ENCODE measurements at places on chromosomes 12 and 14. TPM values are rescaled to one million over a fixed set of nuclear protein-coding genes. Genes with fewer than 3 reads are reported as not detected.

GRCh38 chr14:50340963-50341362, 28.8 kb downstream of the DMAC2L start:
- no peak for DNase-seq

DNA sequence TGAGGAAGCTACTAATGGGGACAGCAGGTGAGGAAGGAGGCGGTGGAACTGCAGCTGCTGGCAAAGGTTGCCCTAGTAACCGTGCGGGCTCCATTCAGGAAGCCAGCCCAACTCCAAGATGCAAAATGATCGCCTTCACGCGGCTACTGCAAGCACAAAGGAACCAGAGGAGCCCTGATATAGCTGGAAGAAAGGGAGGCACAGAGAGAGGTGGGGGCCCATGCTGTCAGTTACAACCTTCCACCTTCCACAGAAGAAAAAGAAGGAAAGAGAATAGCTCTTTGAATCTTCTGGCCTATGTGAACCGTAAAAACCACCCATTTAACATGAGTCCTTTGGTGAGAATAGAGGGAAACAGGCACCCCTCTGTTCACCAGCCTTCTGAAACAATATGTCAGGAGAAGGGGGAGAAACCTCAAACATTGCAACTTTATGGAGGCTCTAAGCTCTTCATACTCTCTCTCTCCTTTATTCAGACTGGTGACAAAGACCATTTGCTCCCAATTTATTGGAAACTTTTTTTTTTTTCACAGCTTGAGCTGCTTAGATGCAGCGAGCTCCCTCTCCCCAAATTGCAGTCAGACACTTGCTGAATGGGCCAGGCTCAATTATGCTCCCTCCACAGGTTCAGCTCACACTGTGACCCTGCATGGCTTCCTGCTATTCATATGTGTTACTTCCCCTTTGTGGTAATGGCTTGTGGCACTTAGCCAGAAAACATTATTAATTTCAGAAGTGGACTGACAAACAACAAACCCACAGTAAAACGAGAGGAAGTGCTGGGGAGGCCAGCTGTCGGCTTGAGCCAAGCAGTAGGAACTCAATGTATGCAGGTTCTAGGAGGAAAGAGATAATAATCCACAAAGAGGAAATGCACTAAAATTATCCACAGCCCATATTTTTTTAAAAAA, 6.2 kb downstream of the DUSP6 start:
- DNase-seq: no peak

DNA sequence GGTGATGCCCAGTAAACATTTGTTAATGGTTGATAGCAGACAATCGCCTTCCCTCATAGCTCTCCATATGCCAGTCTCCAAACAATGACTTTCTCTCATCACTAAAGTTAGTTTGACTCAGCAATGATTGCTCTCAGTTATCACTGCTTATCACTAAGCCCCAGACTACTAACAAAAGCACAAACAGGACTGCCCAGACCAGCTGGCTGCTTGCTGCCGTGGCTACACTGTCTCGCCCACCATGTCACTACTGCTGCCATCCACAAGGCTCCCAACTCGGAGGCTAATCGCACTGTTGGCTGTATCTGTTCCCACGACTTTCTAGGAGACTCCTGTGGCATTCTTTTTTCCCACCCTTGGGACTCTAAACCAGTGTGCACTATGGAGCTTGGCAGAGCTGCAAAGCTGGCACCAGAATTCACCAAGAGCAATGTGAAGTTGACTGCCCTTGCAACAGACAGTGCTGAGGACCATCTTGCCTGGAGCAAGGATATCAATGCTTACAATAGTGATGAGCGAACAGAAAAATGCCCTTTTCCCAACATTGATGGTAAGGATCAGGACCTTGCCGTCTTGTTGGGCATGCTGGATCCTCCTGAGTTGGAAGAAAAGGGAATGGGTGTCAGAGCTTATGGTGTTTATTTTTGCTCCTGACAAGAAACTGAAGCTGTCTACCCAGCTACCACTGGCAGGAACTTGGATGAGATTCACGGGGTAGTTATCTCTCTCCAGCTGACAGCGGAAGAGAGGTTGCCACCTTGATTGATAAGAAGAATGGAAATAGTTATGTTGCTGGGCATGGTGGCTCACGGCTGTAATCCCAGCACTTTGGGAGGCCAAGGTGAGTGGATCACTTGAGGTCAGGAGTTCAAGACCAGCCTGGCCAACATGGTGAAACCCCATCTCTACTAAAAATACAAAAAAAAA, 27.1 kb upstream of the NR2C1 start:
- DNase-seq: no peak

GRCh38 chr12:72017054-72017651, 78.5 kb downstream of the TPH2 start:
- peak; percentile 67 for DNase-seq

DNA sequence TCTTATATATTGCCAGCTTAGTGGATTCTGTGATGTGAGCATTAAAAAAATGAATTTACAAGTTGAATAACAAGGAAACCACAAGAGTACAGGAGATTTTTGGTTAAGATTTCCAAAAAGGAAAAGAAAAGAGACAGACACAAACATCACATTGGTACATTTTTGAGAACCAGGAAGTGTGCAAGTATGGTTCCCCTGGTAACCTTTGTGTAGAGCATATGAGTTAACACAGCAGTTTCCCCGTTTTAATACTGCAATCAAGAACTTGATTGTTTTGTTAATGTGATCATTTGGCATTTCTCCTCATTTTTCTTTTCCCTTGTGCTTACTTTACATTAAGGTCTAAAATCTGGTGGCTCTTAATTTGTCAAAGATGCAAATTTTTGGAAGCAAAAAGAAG, 490.4 kb upstream of the ATP2B1 start:
- DNase-seq: no peak

DNA sequence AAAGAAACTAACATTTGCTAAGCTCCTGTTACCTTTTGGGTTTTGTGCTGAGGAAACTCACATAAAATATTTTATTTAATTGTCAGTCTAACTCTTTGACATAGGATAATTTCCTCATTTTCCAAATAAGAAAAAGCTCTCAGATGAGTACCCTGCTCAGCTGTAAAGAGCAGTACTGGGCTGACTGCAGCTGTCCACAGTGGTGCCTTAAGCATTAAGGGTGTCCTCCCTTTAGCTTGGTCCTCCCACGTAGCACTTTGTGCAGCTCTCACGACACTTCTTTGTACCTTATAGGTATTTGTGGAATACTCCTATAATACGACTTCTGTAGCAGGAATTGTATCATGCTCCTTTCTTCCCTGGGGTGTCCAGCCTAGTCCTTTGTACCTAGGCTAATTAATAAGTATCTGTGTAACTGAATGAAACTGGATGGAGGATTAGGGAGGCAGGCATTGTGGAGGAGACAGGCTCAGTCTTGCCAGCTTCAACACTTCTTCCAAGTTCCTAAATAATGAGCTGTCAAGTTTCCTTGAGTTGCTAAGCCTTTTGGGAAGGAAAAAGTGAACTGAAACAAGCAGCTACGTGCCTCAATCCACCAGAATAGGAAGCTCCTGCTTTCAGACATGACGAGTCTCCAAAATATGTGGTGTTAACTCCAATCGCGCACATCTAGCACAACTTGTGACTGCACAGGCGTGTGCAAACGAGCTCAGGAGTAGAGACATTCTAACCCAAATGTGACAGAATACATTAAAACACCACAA, 123.0 kb downstream of the SLC38A4 start:
- DNase-seq: no peak

Gene NXPH4
- 0.78 TPM for total RNA-seq

DNA sequence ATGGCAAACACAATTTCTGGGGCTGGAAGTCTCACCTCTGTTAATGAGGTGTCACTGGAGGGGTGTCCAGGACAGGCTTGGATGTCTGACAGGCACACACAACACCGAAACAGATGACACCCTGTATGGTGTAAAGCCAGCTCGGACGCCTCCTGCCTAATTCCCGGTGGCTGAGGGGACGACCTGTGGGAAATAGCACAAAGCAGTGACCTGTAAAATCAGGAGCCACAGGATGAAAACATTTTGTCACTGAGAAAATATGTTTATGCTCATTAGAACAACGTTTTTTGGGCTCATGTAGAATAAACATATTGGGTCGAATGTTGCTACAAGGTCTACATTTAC, 285.0 kb upstream of the RTL1 start:
- no peak for DNase-seq

Gene TC2N
- 22.8 TPM for total RNA-seq

Gene ENDOU
- total RNA-seq: not detected

GRCh38 chr12:101857043-101857558, 20.3 kb upstream of the DRAM1 start:
- DNase-seq: no peak

GRCh38 chr14:20792556-20792955, 10.1 kb downstream of the RNASE1 start:
- DNase-seq: no peak

- no peak for DNase-seq
Measured at GRCh38 chr12:105192624-105193225, 43.2 kb downstream of the APPL2 start.

GRCh38 chr12:87439990-87440827, 589.0 kb downstream of the C12orf50 start:
- DNase-seq: no peak

GRCh38 chr12:88662961-88663360, 82.7 kb upstream of the KITLG start:
- no peak for DNase-seq

GRCh38 chr12:131737150-131737827, 26.4 kb downstream of the SFSWAP start:
- no peak for DNase-seq

DNA sequence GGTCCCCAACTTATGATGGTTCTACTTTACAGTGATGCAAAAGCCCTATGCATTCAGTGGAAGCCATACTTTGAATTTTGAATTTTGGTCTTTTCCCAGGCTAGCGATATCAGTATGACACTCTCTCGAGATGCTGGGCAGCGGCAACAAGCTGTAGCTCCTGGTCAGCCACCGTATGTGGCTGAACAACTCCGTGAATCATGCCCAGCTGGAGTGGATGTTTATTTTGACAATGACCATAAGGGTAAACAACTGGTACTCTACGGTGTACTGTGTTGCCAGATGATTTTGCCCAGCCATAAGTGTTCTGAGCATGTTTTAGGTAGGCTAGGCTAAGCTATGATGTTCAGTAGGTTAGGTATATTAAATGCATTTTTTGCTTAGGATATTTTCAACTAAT, 8.2 kb upstream of the ZNF410 start:
- DNase-seq: no peak

Gene TAS2R13
- 8.3 TPM for total RNA-seq

- DNase-seq: no peak
Measured at GRCh38 chr14:74469548-74470518, 23.3 kb downstream of the NPC2 start.

DNA sequence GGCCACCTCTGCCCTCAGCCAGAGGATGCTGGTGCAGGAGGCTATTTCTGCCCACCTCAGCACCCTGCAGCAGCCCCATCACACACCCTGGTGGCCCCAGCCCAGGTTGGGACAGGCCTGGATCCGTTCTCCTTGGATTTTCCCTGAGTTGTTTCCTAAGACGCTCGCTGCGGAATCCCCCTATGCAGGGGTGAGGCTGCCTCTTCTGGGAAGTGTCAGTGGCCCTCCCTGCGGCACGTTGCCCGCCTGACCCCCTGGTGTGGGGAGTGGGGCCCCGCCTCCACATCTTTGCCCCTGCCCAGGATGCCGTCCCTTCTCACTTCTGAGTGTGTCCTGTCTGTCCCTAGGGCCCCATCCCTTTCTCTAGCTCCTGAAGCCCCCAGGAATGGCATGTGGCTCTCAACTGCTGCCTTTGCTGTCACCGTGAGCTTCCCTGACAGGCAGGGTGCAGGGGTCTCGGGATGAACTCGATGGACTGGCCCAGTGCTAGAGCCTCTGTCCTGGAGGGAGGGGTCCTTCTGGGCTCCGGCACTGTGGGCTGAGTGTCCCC, 594 bp upstream of the EXOC3L4 start:
- no peak for DNase-seq

Gene TMEM119
- 2.2 TPM for total RNA-seq

DNA sequence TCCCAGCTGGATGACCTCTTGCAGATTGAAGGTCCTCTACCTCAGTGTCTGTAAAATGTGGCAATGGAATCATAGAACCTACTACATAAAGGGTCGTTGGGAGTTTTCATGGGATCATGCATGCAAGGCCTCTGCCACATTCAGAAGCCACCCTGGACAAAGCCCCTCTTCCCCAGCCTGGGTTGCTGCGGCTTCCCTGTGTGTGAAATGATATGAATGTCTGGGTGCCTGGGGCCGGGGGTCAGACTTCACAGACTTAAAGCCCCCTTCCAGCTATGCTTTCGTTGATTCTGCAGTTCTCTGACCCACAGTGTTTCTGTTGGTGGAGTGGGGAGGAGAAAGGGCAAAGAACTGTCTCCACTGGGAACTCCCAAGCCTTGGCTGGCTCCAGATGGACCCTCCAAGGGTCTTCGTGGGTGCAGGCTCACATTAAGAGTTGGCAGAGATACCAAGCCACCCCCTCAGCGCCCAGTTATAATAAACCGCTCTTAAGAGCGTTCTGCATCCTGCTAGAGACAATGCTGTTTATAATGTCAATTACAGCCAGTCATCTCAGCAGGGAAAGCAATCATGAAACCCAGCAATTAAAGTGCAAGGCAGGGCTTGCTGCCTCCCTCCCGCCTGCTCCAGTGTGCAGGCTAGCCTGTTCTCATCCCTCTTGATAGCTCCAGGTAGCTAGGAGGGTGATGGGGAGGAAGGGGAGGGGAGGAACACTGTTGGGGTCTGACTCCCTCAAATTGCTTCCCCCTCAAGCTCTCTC, 210.9 kb upstream of the FKBP4 start:
- DNase-seq: no peak
